Putamen (tissue), 1 donor: ENCODE measurements at places on chromosomes 12 and 14.

GRCh38 chr14:79728331-79728730 lies 483.0 kb downstream of the DIO2 start:
- DNase-seq = no peak

DNA sequence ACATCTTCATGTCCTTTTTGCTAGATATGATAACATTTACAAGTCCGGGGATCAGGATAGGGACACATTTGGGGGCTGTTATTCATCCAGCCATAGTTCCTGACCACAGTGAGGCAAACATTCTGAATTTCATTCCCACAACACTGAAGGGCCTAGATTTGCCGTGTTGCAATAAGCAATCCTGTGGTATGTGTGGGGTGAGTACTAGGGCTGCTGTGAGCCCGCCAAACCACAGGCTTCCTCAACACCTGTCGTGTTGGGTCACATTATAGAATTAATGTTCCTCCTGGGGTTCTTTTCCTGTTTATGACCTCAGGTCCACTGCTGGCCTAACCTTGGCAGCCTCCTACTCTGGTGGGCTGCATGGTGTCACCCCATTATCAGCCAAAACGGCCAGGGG lies 119.2 kb downstream of the TBC1D30 start:
- no peak for DNase-seq

DNA sequence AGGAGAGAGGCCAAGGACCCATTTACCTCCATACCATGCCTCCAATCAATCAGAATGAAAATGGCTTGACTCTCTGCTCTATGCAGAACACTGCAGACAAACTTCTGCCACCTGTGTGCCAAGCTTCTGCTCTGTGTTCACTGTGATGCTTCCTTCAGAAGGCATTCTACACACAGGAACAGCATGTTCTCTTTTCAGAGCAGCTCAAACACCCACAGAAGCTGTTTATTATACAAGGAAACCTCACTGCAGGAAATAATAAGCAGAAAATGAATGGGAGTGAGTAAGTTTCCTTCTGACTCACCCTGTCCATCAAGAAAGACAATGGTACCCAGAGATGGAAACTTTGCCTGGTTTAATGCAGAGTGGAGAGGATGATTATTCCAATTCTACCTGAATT lies 2.4 kb upstream of the ESR2 start:
- DNase-seq = no peak

DNA sequence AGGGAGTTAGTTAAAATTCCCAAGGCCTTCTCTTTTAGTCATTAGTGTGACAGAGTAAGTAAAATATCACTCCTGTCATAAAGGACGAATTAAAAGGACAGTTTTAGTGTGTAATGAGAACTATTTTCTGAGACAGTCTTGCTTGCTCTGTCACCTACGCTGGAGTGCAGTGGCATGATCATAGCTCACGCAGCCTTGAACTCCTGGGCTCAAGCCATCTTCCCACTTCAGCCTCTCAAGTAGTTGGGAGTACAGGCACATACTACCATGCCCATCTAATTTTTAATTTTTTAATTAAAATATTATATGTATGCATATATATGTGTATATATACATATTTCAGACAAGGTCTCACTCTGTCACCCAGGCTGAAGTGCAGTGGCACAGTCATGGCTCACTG lies 17.2 kb downstream of the KLC1 start:
- no peak for DNase-seq

DNA sequence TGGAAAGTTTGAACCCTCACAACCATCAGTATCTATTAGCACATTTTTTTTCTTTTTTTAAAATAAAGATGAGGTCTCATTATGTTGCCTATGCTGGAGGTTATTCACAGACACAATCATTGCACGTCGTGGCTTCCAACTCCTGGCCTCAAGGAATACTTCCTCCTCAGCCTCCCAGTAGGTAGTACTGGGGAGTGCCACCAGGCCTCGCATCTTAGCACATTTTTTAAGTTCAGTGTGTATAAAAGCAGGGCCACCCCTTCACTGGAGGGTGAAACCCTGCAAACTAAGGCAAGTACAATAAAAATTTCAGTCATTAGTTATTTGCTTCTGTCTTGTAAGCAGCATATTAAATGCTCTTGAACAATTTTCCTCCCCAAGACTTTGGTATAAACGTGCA lies 114.2 kb upstream of the SINHCAF start:
- DNase-seq = no peak

GRCh38 chr12:6927379-6928021 lies at the start of gene ATN1:
ATN1 (plus strand) TSS chr12:6927959; CDS start chr12:6934002, 6,043 bp downstream.
- DNase-seq = peak; percentile 85

DNA sequence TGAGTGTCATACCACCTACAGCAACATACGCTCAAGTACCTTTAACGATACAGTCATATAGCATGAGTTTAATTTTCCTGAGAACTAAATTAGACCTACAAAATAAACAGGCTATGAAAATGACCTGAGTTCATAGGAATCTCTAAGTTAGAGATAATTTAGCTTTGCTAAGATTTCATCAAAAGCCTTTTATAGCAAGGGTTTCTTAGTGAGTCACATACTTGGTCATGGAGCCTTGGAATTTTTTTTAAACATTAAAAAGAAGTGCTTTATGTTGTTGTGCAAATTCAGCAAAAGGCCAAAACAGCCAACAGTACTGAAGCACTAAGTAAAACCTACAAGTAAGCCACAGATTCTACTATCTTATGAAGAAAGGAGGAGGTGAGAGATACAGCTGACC lies 93.6 kb upstream of the FERMT2 start:
- no peak for DNase-seq

DNA sequence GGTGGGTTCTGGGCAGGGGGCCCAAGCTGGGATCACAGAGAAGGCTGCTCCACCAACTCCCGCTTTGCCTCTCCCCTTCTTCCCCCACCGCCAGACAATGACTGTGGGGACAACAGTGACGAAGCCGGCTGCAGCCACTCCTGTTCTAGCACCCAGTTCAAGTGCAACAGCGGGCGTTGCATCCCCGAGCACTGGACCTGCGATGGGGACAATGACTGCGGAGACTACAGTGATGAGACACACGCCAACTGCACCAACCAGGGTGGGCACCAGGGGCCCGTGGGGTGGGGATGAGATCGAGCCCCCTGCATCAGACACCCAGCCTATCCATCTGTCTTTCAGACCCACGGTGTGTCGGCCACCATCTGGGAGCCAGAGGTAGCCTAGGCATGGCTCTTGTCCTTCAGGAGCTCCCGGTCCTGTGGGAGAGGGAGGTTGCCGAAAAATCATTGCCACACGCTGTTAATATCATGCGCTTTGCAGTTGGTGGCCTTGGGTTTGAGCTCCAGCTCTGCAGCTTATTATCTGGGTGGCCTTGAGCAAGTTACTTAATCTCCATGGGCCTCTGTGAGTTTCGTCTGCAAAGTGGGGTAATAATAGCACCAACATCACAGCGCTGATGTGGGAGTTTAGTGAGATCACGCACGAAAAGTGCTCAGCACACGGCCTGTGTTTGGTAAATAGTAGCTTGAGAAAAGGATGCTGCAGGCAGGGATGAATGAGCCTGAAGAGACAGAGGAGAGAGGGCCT lies 21.8 kb upstream of the LRP1-AS start:
- DNase-seq = no peak

DNA sequence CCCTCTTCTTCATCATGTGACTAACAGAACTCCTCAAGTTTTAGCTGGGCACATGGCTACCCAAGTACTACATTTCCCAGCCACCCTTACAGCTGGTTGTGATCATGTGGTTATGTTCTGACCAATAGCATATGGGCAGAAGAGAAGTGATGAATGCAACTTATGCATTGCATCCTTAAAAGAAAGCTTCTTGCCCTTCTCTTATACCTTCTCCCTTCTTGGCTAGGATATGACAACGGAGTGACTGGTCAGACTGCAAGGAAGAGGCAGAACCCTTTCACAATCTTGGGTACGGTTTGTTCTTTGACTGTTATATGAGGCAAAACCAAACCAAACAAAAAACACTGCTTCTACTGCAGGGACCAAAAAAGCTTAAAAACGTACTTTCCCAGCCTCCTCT lies 66.5 kb upstream of the MAX start:
- peak; percentile 62 for DNase-seq

DNA sequence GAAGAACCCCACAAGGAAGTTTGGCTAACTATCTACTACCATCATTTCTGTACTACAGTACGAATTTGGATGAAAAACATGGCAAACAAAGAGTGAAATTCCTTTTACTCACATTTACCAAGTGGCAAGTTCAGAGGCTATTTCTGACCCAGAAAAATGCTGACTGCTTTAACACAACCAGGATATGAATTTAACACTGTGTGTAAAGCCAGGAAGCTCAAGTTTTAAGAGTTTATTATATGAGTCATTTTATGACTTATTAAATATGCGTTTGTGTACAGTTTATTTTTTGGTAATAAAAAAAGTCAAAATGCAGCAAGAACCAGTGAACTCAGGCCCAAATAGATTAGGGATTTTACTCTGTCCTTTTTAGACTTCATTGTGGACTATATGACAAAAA lies 58.4 kb upstream of the STAC3 start:
- DNase-seq = no peak

- no peak for DNase-seq
Measured at GRCh38 chr12:131434208-131435125, 276.4 kb upstream of the SFSWAP start.

- DNase-seq = no peak
Measured at GRCh38 chr12:6265038-6265405, 45.5 kb upstream of the PLEKHG6 start.

DNA sequence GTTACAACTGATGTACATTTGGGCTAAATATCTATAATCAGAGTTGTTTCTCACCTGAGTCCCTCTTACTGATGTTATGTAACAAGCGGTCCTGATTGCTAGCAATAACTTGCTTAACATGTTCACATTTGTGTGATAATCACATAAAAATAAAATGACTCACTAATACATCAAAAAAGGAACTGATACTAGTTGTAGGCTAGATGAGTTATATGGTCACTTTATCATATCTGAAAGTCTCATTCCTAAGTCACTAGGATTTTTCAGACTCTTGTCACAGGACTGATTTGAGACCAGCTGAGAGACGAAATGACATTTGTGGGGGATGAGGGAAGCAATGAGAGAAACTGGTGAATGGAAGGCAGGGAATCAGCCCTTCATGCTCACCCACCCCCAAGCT lies 34.3 kb downstream of the NKX2-1 start:
- DNase-seq = no peak

DNA sequence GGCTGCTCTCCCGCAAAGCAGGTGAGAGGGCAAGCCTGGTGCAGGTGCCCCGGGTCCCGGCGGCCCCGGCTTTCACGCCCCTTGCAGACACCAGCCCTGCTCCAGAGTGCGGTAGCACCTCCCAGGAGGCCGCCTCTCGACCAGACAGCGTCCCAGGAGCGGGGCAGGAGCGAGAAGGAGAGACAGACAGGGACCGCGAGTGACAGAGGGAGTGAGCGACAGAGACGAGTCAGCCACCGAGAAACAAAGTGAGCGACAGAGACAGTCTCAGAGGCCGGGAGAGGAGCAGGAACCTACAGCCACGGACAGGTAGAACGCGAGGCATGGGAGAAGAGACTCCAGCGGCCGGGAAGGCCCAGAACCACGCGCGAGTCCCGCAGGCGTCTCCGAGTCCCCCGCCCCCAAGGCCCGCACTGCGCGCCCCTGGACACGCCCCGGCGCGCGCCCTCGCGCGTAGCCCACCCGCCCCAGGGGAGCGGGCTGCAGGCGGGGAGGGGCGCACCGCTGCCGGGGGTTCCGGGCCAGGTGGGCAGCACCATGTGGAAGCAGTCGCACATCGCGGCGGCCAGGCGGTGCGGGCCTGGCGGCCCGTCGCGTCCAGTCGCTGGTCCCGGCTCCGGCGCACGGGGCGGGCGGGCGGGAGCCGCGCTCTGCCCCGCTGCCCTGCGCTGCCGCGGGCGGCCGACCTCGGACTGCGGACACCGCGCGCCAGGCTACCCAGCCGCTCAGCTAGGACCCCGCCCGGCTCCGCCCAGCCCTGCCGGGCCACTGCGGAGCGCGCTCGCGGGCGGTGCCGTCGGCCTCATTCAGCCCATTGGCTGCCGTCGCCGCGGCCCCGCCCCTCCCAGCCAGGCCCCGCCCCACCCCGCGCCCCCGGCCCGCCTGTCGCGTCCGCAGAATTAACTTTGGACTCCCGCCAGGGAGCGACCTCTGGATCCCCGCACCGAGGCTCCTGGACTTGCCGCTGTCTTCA lies at the start of gene AHNAK2:
Gene AHNAK2 (minus strand): TSS at position 694 of the 973 bp plus-strand sequence. CDS start 137 bp downstream, at position 557.
- no peak for DNase-seq

- no peak for DNase-seq
Measured at GRCh38 chr12:113845900-113846674, 120.0 kb downstream of the RBM19 start.

DNA sequence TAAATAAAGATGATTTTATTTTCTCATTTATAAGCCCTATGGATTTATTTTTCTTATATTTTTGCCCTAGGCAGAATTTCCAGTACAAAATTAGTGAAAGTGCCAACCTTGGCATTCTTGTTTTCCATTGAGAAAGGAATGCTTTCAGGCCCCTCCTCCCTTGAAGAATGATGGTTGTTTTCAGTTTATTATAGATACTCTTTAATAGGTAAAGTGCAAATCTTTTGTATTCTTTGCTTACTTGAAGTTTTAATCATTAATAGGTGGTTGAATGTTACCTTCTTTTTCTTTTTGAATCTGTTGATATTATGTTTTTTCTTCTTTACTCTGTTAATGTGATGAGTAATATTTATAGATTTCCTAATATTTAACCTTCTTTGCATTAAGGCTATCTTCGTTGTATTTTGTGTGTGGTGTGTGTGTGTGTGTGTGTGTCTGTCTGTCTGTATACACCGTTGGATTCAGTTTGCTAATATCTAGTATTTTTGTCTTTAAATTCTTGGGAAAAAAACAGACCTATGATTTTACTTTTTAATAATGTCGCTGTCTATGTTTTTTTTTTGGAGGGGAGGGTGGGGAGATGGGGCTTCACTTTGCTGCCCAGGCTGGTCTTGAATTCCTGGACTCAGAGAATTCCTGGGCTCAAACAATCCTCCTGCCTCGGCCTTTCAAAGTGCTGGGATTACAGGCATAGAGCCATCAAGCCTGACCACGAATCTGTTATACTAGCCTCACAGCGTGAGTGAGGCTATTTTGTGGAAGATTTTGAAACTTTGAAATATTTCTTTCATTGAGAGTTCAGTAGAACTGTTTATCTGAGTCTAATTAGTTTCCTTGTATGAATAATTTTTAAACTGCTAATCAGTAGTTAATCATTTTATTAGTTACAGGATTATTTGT lies 13.5 kb downstream of the SRGAP1 start:
- no peak for DNase-seq

DNA sequence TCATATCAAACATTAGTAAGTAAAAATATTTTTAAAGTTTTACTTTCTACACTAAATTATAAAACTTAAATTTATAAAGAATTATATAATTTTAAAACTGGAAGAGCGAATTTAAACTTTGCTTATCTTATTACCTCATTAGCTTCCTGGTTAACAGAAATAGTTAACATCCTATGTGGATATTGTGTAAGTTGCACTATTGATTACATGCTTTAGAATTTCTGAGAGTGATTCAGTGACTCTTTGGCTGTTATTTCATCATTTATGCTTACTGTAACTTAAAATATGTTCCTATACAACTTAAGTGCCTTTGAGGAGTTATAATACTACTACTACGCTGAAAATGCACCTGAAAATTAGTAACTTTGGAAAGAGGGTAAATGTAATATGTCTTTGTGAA lies 101.4 kb downstream of the FOXA1 start:
- DNase-seq = no peak
